ENCODE measurements at places on chromosomes 1 and 21.

GRCh38 chr1:98044071-98044697 lies 123.3 kb upstream of the DPYD start:
- DNase-seq, result no peak

DNA sequence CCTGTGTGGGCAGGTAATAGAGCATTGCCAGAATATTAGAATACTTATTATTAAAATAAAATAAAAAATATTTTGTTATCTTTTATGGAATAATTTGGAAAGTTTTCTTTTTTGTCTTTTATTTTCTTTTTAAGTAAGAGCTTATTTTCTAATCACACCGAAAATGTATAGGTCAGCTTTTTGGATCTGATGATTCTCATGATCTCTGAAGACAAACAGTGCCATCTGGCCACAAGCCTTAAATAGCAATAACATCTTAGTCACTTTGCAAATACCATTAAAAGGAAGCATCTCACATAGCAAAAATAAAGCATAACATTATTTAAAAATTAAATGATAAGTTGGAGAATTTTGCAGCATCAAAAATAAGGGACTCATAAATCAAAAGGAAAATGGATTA lies 213.8 kb downstream of the PLA2G4A start:
- DNase-seq, result no peak

GRCh38 chr1:66370462-66370971 lies 163.4 kb upstream of the SGIP1 start:
- no peak for DNase-seq

GRCh38 chr1:47627471-47628370 lies 189.9 kb downstream of the FOXD2 start:
- no peak for DNase-seq

DNA sequence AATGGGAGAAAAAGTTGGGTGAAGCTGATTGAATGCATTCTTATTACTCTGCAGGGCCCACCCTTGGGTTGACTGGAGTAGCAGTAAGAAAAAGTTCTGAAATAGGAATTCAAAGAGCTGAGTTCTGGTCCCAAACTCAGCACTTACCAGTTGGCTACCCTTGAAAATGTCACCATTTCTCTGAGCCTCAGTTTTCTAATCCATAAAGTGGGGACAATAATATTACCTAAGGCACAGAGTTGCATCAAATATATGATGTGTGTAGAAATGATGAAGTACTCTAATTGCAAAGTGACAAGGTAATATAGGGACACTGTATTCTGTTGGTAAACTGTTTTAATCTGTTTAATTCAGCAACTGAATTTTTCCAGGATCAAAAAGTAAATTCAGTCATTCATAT lies 1.2 kb downstream of the LRRC52 start:
- no peak for DNase-seq

- DNase-seq, result no peak
These were observed 1.8 kb downstream of the HSF2BP start for GRCh38 chr21:43657355-43658087.

DNA sequence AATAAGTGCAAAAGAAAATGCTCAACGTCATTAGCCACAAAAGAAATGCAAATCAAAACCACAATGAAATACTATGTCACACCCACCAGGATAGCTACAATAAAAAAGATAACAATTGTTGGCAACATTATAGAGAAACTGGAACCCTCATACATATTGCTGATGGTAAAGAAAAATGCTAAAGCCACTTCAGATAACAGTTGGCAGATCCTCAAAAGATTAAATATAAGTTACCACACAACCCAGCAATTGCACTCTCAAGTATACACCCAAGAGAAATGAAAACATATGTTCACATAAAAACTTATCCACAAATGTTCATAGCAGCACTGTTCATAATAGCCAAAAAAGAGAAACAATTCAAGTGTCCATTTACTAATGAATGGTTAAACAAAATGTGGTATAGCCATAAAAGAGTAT lies 20.7 kb downstream of the TRIM33 start:
- DNase-seq, result no peak

DNA sequence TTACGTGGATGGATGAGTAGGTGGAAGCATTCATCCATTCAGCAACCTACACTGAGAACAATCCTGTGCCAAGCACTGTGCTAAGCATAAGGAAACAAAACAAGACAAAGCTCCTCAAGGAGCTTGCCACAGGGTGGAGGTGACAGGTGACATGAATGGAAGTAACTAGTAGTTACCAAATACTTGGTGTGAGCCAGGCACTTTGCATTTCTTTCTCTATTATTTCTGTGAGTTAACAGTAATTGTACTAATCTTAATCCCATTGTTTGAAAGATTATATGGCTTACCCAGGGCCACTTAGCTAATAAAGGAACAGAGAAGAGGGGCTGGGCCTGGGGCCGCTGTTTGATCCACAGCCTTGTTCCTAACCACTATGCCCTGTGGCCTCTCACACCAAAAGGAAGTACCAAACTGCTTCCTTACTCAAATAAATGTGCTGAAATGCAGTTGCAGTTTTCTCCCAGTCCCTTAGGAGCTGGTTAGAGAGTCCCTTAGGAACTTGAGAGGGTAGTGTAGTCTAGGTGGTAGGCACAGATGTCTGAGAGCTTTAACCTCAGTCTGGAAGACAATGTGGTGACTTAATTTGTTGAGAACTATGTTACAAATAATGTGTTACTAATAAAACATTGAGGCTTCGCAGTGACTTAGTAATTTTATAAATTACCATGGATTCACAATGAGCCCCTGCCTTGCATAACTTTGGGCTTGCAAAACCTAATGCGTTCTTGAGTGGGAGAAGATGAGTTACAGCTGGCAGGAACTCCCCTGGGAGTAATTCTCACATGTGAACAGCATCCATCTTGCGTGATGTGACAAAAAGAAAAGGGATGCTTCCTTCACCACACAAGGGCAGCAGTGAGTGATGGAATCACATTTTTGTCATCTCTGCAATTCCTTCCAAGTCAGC lies 69.8 kb downstream of the MPZL1 start:
- no peak for DNase-seq

- DNase-seq, result no peak
These were observed 68.6 kb downstream of the SYDE2 start for GRCh38 chr1:85132078-85132720.

DNA sequence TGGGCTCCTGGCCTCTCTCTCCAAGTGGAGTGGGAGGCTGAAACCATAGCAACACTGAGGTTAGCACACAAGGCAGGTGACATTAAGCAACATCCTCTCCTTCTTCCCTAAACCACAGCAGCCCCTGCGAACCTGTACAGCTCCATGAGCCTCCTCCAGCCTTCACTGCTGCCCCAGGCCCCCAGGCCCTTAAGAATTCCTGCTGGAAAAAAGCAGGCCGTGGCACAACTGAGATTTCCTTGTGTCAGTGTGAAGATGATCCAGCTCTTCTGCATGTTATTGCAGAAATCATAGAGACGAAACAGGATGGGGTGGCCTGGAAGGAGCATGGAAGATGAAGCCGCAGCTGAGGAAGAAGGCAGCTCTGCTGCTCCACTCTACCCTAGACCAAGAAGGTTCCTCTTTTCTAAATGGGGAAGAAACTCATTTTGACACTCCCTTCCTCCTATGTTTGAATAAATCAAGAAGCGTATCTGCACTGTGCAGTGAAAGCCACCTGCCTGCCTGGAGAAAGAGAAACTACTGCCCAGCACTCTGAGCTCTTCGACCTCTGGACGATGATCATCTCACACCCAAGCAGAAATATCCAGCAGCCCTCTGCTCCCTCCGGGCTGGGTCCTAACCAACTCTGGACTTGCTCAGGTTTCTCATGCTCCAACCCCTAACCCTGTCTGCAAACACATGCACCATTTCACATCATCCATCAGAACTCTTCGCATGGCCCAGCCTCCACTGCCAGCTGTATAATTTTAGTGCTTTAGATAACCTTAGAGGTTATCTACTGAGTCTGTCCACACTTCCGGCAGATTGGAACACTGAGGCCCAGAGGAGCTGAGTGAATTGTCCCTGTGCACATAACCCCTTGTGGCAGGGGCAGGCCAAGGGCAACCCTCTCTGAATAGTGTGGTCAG lies 20.7 kb downstream of the SH3BP5L start:
- no peak for DNase-seq

DNA sequence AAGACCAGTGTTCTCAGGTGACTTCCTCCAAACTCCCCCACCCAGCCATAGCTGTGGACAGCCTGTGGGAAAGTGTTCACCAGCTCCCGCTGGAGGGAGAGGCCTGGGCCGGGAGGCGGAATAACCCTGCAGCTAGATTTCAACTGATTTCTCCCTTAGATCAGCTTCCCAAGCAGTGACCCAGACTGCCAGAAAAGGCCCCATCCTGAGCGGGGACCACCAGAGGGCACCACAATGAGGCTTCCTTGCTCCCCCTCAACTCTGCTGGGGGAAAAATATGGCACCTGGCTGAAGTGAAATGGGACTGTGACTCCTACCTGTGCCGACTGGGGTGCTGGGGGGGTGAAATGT lies 50.8 kb downstream of the RHBG start:
- DNase-seq, result no peak

GRCh38 chr1:109296782-109297181 lies 10.0 kb downstream of the MYBPHL start:
- DNase-seq, result no peak

GRCh38 chr1:200206340-200206739 lies 178.8 kb downstream of the NR5A2 start:
- no peak for DNase-seq

DNA sequence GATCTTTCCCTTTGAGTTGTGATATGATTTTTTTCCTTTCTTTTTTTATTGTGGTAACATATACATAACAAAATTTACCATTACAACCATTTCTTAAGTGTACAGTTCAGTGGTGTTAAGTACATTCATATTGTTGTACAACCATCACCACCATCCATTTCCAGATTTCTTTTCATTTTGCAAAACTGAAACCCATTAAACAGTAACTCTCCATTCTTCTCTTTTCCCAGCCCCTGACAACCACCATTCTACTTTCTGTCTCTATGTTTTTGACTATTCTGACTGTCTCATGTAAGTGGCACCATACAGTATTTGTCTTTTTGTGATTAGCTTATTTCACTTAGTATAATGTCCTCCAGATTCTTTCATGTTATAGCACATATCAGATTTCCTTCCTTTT lies 30.3 kb downstream of the CEP350 start:
- DNase-seq, result no peak

DNA sequence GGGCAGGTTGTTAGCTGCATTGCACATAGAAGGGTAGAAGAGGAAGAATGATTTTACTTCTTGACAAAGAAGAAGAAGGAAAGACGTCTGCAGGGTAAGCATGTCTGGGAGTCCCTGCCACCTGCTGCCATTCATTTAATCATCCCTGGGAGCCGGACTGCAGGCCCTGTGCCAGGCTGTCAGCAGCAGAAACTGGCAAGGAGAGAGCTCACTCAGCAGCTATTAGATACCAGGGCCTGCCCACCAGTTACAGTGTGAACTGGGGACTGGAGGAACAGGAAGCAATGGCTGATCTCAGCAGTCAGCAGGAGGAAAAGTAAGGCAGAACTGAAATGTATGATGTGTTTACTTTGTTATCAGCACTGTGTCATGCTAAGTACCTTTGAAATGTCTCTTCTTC lies 75.7 kb upstream of the C1orf87 start:
- DNase-seq, result no peak

- no peak for DNase-seq
These were observed 20.0 kb upstream of the LAMC1 start for GRCh38 chr1:183003203-183003602.

DNA sequence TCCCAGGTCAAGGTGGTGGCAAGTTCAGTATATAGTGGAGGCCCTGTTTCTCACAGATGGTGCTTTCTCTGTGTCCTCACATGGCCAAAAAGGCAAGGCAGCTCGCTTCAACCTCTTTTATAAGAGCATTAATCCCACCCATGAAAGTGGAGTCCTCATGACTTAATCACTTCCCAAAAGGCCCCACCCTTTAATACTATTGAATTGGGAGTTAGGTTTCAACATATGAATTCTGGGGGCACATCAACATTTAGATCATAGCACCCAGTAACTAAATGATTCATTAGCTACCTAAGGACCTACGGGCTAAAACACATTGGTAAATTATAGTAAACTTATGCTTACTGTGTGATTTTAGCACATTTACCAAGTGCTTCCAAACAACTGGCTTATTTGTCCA lies 317.9 kb downstream of the LTN1 start:
- DNase-seq, result no peak

DNA sequence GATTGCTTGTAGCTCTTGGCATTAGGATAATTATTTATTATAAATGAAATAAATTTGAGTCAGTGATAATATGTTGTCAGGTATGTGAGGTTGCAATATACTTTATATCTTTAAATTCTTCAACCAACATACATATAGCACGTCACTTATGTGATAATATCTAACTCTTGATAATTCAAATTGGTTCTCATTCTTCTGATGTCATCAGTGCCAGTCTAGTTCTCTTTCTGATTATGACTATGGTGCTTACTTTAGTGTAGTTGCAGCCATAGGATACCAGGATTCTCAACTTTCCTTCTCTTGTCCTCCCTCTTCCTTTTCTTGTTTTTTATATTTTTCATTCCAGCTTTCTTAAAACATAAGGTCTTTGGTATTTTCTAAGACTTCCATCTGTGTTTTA lies 34.8 kb upstream of the ATP6V1G3 start:
- DNase-seq, result no peak

GRCh38 chr1:234324821-234325220 lies 48.4 kb upstream of the COA6 start:
- DNase-seq, result no peak

GRCh38 chr21:43764576-43765495 lies 11.3 kb downstream of the CSTB start:
- no peak for DNase-seq

DNA sequence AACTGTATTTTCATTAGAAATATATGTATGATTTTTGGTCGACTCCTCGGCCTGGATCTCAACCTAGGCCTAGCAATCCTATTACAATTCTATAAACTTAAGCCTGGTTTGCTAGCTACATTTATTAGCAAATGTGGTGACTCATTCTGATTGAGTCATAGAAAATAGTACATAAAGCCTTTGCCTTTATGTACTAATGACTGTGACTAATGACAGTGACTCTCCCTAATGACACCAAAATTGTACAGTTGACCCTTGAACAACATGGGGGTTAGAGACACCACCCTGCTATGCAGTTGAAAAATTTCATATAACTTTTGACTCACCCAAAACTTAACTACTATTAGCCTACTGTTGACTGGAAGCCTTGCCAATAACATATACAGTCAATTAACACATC lies 78.9 kb downstream of the CLEC20A start:
- no peak for DNase-seq

GRCh38 chr1:67983867-67984266 lies 66.6 kb downstream of the DIRAS3 start:
- DNase-seq, result no peak

DNA sequence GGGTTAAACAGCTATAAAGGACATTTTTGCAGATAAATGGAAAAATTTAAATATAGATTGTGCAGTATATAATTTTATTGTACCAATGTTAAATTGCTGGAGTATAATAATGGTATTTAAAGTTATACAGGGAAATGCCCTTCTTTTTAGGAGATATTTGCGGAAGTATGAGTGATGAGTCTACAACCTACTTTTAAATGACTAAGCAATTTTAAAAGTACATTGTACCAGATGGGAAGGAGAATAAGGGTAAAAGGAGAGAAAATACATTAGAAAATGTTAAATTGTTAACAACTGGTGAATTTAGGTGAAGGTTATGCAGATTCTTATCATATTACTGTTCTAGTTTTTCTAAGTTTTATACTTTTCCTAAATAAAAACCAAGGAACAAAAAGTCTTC lies 91.8 kb downstream of the ZZZ3 start:
- DNase-seq, result no peak

GRCh38 chr1:171032822-171033702 lies 57.6 kb upstream of the FMO3 start:
- no peak for DNase-seq
